Stimulated activated CD8-positive, alpha-beta memory T cell treated with anti-CD3 and anti-CD28 coated beads, Interleukin-2, amount 100 ng/mL, for 1 hour (primary cell): ENCODE measurements at places on chromosomes 11 and 22.

DNA sequence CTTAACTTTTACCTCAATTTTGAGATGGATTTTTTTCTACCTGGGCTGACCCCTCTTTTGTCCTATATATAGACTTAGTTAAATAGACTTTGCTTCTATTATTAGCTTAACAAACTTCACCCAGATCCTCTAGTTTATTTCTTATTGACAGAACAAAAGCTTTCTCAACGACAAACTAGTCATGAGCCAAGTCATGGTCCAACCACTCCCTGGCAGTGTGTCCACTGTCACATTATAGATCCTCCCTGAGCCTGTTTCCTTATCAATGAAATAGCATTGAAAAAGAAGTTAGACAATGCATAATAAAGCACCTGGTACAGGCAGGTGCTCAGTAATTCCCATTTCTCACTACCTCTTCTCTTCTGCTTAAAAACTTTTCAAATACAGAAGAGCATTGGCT, 155.1 kb downstream of the SPON1 start:
- DNase-seq, result no peak

DNA sequence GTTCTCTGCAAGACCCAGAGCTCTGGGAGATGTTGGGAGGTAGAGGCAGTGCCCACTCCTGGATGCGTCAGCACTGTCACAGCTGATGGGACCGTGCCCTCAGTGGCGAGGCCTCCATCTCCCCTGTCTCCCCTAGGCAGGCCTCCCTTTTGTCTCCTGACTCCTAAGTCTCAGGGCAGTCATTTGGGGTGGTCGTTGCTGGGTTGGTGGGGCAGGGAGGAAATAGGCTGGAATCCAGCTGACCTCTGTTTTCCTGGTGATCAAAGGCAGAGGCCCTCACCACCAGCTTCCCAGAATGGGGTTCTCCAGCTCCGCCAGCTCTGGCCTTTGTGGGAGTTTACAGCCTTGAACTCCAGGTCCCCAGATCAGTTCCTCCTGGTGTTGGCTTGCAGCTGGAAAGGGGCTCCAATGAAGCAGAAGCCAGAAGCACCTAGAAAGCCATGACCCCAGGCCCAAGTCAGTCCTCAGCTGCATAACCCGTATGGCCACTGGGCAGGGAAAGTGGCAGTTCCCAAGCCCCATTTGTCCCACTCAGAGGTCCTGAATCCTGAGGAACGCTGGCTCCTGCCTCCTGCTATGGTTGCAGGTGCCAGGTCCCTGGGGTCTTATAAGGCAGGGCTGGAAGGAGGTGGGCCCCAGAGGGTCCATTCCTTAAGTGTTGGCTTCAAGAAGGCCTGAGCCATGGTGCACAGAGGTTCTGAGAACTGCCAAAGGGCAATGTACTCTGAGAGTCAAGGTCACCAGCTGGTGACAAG, 7.3 kb upstream of the FXYD2 start:
- DNase-seq, result no peak

DNA sequence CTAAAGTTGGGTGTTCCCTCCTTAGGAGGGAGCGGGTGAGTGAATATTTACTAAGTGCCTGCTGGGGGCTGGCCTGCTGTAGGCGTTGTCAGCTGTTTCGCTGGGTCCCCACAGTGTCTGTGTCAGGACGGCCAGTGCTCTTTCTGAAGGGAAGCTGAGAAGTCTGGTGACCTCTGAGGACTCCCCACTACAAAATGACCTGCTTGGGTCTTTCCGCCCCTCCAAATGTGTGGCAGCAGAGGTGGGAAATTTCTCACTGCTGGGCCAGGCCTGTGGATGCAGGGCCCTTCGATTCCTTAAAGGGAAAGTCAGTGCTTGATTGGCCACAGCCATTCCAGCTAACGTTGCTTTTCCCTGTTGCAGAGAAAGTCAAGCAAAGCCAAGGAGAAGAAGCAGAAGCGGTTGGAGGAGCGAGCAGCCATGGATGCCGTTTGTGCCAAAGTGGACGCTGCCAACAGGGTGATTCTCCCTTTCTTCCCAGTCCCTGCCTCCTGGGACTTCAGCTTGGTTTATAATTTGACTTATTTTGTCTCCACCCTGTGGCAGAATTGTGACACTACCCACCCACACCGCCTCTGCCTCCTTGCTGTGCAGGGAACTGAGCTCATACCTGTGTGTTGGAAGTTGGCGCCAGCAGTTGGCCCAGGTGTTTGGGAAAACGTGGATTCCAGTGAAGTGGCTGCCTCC, 6.8 kb downstream of the NAA40 start:
- no peak for DNase-seq

- DNase-seq, result no peak
These were observed 4.9 kb downstream of the TMEM109 start for GRCh38 chr11:60918939-60919265.

DNA sequence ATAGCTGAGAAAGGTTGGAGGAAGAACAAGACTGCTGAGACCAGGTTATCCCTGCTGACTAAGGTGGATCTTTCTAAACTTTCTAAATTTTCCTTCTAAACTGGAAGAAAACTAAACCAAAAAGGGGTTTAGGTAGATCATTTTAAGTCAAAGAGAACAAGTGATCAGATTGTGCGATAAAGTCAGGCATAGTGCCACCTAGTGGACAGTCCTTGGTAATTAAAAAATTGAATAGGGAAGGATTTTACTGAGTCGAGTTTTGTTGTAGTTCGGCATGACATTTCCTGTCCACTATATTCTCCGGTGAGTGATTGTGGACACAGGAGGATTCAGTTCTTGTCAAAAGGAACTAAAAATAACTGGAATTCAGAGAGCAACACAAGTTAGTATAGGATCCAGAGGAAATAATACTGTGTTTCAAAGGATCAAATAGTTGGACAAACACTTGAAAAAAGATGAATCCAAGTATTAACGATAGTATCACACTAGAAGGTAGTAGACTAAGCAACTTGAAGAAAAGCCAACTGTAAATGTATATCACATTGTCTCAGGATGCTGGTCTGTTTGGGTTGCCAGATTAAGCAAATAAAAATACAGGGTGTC, 1236.4 kb downstream of the FAM181B start:
- DNase-seq, result no peak

DNA sequence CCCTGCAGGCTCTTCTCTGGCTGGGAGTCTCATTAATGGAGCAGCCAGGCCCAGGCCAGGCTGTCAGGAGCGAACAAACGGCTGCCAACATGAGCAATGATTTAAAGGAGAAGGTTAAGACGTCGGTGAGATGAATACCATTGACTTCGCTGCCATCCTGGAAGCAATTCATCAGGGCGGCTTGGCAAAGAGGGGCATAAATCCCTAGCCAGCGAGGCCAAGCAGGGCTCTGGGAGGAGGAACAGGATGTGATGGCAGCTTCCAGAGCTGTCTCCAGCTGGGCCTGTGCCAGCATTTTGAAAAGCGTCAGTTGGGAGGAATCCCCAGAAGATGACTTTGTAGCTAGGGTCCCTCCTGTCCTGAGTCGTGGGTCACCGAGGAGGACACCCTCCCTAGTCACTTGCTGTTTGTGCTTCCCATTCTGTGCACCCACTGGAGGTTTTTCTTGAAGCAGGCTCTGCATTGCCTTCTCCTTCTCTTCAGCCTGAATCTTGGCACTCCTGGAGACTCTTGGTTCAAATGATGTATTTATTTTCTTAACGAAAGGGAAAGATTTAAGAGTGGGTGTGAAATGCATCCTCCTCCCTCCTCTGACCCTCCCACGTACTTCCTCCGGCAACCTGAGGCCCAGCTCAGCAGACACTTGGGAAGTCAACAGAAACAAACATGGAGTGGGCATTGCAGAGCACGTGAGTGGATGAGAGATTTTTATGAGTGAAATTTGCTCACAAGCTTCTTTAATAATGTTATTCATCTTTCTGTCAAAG, 476.3 kb upstream of the CADM1 start:
- no peak for DNase-seq

DNA sequence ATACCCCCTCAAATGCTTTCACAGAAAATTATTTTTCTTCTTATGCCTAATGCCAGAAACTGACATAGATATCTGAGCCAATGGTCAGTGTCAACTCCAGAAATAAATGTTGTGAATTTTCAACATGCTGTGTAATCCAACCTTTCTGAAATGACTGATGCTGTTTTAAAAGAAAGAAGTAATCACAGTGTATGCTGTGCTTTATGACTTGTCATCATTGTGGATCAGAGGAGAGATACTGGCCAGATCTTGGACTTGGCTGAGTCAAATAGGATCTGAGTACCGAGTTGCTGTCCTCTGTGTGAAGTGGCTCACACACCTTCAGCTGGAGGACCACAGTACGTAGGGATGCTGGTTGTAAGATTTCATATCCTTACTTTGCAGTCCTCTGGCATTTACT, 89.9 kb upstream of the ARHGAP20 start:
- no peak for DNase-seq

DNA sequence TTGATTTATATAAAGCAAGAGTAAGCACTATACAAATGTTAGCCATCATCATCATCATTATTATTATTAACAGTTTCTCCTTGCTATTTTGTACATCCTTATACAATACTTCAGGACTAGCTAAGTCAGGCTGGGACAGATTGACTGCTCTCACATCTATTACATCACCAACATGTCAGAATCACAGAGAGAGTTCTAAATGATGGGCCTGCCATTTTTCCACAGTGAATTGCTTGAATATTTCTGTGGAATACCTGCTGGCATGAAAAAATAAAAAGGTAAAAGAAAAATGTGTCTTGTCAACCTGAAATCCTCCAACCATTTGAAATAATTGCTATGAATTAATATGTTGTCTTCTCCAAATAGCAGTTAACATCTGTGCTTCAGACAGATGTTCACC, 1311.3 kb downstream of the FAM181B start:
- DNase-seq, result no peak

GRCh38 chr11:77101043-77101537, 1.6 kb upstream of the OMP start:
- no peak for DNase-seq

DNA sequence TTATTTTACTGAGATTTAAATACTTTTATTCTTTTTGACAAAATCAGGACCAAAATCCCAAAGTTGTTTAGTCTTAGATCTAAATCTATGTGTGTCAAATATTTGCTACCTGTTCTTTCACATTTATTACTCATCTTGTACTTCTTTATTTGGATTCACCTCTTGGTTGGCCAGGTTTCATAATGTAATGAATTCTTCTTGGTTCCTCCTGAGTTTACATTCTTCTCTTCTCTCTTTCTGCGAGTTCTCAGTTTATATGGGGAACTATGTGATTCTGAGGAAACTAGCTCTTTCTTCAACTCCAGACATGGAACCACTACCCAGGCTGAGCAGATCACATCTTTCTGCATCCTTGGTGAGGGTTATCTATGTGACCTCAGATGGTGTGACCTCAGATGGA, 50.2 kb downstream of the EHF start:
- no peak for DNase-seq

DNA sequence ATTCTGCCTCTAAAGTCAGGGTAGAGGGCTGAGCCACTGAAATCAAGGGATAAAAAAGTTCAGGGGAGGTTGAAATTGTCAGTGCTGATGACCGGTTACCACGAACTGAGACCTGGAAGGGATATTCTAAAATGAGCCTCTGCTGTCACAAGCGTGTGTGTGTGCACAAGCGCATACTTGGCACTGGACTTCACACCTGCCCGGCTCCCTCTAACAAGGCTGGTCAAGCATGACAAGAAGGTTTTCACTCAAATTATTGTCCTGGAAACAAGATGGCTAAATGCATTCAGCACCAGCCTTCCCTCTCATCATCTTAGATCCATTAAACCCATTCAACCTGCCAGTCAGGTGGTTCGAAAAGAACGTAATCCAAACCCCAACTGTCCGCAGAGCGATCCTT, 54.8 kb upstream of the CECR2 start:
- DNase-seq, result no peak

- DNase-seq, result no peak
These were observed 10.2 kb downstream of the ROBO3 start for GRCh38 chr11:124875401-124875800.
